ENCODE measurements at places on chromosomes 11 and 22. TPM values are rescaled to one million over a fixed set of nuclear protein-coding genes. Genes with fewer than 3 reads are reported as not detected.

Gene CEND1
- 0.64 TPM for polyA plus RNA-seq

DNA sequence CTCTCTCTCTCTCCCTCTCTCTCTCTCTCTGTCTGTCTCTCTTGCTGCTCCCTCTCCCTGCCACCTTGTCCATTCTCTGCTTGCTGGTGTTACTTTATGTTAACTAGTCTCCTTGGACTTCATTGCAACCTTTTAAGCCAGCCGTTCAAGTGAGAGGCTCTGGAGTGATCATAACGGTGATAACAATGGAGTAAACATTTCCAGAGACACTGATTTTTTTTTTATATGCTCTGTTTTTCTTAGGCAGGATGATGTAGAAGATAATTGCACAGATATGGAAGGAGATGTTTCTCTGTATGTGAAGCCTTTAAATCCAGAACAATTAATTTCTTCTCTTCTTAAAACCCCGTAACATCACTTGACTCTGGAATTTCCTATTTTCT, 287.7 kb downstream of the TMEM135 start:
- no peak for DNase-seq

- DNase-seq, result no peak
Observed at GRCh38 chr22:44018594-44018993, 5.5 kb upstream of the PARVB start.

- DNase-seq, result no peak
Observed at GRCh38 chr22:28139961-28140360, 220.9 kb upstream of the PITPNB start.

DNA sequence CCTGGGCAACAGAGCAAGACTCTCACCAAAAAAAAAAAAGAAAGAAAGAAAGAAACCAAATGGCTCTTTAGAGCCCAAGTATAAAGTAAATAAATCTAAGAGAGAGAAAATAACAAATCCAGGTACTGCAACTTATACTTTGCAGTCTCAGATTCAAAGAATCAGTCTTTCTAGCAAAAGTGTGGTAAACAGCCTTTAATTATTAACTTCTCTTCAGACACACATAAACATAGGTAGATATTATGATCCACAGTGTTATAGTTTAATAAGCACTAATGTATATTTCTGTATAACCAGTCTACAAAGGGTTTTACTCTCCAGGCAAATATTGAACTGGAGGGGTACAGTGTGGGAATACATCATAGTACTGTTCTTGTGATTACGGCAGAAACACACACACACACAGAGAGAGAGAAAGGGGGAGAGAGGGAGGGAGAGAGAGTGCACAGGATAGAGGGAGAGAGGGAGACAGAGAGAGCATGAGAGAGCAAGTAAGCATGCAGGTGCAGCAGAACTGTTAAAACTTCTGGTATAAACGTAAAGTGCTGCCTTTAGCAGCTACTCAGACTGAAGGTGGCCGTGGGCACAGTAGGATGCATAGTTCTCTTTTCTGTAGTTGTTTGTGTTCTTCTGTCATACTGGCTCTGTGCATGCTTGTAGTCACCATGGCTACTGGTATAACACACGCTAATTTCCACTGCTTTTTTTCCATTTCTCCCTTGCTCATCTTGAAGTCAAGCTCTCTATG, 32.3 kb downstream of the MTMR2 start:
- DNase-seq, result no peak

Gene KCNE3
- polyA plus RNA-seq, result 35.0 TPM

- DNase-seq, result no peak
Observed at GRCh38 chr11:57214494-57214893, 22.6 kb downstream of the APLNR start.

DNA sequence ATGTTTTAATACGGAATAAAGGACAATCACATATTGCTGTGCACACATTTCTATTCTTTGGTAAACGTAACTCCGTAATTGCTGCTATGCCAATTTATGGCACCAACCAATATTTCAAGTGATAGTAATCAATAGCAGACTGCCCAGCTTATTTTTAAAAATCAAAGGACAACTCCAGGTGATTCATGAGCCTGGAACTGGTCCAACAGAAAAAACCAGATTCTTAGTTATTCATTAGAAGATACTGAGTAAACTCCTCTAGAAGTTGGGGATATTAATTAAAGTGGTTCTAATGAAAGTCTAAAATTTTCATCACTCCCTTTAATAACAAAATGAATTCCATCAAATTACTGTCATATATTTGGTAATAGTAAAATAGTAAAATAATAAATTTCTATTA, 9.4 kb upstream of the OR52H1 start:
- no peak for DNase-seq

DNA sequence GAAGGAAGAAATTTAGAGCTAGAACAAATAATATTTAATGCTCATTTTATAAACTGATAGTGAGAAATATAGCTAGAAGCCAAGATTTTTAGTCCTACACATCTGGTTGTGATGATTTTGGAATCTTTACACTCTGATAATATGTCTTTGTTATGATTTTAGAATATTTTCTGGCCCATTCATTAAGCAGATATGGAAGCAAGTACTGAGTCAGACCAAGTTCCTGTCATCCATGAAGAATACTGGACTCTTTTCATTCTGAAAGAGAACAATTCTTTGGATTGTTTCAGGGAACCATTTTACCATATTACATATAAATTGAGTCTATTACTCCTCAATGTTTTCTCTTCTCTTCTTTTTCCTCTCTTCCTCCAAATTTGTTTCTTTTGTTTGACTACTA, 227.4 kb downstream of the TMEM135 start:
- DNase-seq, result peak; percentile 14

DNA sequence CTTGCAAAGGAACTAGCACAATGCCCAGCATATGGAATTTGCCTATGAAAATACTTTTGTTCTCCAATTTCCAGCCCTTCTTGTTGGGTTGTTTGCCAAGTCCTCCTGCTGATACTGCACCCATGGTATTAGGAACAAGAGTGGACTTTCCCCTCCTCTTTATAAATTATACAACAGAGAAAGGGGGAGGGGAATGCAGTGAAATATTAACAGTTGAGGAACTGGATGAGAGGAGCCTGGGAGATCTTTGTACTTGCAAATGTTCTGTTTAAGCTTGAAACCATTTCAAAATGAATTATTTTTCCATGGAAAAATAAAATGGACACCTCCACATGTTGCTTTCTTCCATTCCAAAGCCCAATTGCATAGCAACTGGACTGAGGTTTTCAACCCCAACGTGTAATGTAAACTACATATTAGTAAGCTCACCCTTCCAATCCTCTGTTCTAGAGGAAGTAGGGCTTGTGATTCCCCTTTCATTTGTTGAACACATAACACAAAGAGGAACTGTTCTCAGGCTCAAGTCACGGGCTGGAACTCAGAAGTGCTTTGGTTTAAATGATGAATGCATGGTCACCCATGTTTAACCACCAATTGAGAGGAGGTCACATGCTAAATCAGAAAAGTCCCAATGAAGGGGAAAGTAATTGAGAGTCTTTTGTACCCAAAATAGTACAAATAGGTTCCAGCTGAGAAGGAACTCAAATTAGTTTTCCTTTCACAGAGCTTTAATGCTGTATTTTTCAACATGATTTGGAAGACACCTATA, 66.2 kb upstream of the ZC3H12C start:
- peak; percentile 19 for DNase-seq

DNA sequence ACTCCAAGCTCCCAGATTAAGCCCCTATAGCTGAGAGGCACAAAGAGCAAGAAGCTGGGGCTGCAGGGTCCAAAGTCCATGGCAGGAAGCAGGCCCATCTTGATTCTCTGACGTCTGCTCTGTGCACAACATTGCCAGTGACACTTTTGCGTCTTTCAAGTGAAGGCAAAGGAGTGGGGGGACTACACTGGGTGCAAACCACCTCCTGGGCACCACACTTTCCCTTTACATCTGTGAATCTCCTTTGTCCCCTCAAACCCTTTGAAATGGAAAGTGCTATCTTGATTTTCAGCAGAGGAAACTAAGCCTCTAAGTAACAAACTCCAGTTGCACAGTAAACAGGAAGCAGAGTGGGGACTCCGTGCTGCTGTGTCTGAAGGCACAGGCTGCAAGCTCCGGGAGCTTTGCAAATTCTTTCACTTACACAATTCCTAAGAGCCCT, 428.0 kb downstream of the LARGE1 start:
- no peak for DNase-seq

DNA sequence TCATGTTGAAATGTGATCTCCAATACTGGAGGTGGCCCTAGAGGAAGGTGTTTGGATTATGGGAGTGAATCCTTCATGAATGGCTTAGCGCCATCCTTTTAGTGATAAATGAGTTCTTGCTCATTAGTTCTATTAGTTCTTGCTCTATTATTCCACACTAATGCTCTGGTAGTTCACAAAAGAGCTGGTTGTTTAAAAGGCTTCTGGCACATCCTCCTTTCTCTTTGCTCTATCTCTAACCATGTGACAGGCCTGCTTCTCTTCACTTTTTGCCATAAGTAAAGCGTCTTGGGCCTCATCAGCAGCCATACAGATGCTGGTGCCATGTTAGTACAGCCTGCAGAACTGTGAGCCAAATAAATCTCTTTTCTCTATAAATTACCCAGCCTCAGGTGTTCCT, 469.9 kb downstream of the GUCY1A2 start:
- DNase-seq, result no peak

DNA sequence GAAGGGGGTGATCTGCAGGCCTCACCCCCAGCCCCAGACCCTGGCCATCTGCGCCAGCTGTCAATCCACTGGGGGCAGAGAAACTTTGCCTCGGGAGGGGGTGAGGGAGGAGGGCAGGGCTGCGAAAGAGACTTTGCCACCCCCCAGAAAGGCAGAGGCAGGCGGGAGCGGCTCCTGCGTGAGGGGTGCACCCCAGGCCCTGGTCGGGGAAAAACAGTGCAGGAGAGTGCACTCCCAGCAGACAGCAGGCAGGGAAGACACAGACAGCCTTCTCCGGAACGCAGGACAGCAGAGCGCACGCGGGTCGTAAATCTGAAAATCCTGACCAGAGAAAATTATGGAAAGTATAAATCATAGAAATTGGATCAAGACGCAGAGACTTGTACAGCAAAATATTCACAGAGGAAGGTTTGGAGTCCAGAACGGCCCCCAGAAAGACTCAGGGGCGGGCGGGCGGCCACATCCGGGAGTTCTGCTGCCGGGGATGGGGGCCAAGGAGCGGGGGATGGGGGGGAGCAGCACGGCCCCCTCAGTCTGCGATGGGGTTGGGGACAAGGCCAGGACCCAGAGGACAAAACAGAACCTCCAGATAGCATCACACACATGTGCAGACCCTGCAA, 8.0 kb upstream of the MRPL23 start:
- DNase-seq, result peak; percentile 42

Gene PARVA
- 110 TPM for polyA plus RNA-seq

DNA sequence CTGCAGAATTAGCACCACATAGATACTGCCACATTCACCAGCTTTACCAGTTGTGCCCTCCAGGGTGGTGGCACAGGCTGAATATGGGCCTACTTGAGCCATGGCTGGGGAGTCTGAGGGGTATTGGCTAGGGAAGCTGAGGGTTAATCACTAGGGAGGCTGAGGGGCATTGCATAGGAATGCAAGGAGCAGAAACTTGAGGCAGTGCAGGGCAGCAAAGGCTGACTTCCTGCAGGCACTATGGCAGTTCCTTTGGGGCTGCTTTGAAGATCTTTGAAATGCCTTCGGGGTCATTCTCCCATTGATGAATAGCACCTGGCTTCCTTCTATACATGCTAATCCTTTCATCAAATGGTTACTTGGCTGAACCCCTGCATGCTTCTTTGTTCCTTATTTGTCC, 171.5 kb downstream of the RCN1 start:
- no peak for DNase-seq

DNA sequence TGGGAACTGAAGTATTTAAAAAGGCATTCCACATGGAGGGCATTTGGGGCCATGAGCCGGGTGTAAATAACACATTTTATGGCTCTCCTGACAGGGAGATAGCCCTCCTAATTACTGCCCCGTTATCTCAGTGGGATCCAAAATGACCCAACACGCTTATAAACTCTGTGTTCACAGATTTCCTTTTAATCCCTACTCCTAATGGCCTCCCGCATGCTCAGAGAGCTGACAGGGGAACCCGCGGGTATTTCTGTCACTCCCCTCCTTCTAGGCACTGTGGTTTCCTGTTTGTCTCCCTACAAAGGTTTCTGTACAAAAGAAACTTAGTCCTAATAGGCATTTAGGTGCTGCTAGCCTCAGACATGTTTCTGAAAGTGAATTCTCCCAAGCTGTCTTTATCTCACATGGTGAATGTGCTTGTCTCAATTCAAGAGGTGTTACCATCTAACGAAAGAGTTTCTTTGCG, 202.8 kb upstream of the SEZ6L start:
- peak; percentile 4 for DNase-seq

GRCh38 chr22:27835446-27835845, 33.9 kb upstream of the MN1 start:
- DNase-seq, result no peak

- DNase-seq, result no peak
Observed at GRCh38 chr11:17915500-17916143, 97.2 kb downstream of the SERGEF start.

DNA sequence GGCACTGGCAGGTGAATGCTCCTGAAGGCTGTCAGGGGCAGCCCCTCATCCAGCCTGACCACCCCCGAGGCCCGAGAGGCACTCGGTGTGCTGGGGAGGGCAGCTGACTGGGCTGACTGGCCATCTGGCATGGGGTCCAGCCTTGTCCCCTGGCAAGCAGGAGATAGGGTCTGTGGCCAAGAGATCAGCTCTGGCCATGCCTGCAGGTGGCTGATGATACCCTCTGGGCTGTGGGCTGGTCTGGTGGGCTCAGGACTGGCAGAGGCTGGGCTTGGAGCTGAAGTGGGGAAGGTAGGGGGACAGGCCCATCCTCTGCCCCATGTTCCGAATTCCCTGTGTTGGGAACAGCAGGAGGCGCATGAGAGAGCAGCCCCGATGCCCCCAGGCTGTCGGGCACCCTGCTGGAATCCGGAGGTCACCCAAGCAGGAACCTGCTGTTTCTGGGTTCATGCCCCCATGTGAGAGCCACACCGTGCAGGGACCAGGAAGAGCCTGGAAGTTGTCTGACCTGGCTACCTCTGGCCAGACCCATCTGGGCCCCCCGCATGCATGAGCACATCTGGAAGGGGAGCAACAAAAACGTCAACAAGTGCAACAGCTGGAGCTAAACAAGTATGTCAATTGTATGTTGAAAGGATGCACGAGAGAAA, 527.0 kb downstream of the TBC1D22A start:
- DNase-seq, result no peak

GRCh38 chr11:61019832-61020405, 48.4 kb downstream of the CD6 start:
- DNase-seq, result no peak

- DNase-seq, result no peak
Observed at GRCh38 chr11:129436573-129436972, 60.9 kb downstream of the BARX2 start.

GRCh38 chr22:37483050-37483449, 3.1 kb downstream of the MFNG start:
- DNase-seq, result no peak

DNA sequence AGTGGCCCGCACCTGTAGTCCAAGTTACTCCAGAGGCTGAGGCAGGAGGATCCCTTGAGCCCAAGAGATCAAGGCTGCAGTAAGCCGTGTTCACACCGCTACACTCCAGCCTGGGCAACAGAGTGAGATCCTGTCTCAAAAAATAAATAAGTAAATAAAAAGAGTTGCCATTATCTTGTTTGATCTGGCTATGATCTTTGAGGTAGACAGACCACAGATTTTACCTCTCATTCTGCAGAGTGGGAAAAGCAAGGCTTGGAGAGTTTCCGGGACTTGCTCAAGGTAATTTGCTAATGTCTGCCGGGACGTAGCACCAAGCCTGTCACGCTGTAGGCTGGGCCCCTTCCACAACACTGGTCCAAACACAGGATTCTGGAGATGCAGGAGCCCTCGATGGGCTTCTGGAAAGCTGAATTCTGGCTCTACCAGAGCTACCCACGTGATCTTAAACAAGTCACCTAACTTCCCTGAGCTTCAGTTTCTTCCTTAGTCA, 6.8 kb downstream of the GRAP2 start:
- no peak for DNase-seq

- DNase-seq, result no peak
Observed at GRCh38 chr22:35561796-35562526, 21.3 kb downstream of the RASD2 start.
